ENCODE measurements at places on chromosomes 3 and 15.

DNA sequence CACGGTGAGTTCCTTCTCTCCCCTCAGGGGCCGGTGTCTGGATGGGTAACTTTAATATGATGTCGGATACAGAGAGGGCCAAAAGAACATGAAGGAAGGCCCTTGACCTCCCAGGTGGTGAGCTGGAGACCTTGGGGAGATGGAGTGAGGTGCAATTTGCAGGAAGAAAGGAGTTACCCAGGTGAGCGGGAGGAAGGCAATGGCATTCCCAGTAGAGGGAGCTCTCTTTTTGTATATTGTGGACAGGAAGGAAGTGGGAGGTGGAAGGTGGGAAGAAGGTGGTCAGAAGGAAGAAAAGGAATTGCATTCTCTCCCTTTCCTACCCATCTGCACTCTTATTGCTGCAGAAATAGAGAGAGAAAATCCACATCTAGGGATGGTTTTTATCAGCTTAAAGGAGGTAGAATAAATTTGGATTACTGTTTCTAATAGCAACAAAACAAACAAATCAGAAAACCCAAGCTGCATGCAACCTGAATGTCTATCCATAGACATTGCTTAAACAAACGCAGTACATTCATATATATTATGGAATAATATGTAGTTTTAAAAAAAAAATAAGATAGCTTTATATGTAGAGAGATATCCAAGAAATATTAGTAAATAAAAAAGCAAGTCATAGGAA, 169.0 kb upstream of the TSC22D2 start:
- DNase-seq: no peak

GRCh38 chr3:100169201-100169920, 55.1 kb upstream of the FILIP1L start:
- DNase-seq: no peak

DNA sequence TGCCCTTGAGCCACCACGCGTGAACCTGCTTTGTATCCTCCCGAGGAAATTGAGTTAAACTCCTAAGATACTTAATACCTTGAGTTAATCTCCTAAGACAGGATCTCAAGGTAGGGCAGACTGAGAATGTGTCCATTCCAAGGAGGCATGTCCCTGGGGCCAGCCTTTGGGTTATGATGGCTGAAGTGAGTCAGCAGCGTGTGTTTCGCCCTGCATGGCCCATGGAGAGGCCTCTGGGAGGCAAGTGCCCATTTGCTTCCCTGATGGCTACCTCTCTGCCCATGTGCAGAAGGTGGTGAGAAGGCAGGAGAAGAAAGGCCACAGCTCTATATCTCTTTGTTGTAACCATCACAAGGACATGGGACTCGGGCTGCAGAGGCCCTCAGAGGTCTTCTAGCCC, 36.7 kb upstream of the LIMD1 start:
- no peak for DNase-seq

DNA sequence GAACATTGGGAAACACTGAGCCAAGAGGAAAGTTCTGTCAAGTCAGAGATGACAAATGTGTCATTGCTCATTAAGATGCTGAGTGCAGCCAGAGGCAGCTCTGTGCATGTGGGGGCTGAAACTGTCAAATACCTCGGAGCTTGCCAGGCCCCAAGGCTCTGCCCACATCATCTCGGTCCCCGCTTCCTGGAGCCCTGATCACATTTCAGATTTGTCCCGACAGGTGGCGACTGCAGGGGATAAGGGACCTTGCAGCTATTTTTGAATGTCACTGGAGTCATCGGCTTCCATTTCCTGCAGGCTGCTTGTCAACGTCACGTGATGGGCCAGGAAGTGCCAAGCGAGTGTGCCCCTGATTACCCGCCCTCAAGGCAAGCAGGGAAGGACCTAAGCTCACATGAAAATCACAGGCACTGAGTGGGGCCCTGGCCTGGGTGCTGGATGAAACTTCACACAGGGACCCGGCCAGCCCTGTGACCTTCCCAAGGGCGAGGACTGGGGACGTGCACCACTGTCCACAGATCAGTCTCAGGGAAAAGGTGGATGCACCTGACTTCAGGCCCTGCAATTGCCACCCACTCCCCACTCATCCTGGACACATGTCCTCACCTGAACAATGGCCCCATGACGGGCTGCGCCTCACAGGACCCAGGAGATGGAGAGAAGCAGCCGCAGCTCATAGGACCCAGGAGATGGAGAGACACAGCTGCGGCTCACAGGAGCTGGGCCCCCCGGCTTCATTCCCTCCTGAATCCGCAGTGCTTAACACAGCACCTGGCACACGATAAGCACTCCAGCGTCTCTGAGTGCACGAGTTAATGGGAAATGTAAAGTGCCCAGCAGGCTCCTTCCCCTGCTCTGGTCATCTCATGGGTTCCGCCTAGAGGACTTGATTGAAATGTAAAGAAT, 73.4 kb downstream of the NUP210 start:
- DNase-seq: peak; percentile 55

DNA sequence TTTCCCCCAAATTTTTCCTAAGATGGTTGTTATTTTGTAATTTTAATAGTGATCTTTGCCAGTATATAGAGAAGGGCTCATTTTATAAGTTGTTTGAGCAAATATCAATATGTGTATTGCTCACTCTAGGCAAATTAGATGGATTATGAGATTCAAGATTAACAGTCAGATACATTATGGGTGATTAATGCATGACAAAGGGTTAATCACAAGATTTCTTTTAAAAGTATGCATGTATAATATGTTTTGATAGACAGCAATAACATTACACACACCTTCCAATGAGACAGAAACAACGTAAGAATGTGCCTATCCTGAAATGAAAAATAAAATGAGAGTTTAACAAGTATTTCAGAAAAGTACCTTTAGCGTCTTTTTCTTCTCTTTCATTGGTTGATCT, 547.6 kb upstream of the AGTR1 start:
- no peak for DNase-seq

GRCh38 chr15:64026591-64026990, 19.7 kb downstream of the DAPK2 start:
- DNase-seq: no peak

GRCh38 chr3:141250828-141251227, 19.2 kb downstream of the PXYLP1 start:
- no peak for DNase-seq

DNA sequence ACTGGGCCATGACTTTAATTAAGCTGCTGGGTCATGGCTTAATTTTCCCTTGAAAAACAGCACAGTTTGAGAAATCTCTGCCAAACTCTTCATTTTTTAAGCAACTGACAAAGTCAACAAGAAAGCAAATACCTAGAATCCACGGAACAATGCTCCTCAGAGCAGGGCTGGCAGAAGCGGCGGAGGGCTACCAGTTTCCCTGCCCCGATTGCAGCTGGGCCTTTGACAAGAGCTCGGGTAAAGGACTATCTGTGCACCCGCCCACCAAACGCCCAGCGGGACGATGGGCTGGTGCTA, 1.2 kb downstream of the GOLIM4 start:
- no peak for DNase-seq

DNA sequence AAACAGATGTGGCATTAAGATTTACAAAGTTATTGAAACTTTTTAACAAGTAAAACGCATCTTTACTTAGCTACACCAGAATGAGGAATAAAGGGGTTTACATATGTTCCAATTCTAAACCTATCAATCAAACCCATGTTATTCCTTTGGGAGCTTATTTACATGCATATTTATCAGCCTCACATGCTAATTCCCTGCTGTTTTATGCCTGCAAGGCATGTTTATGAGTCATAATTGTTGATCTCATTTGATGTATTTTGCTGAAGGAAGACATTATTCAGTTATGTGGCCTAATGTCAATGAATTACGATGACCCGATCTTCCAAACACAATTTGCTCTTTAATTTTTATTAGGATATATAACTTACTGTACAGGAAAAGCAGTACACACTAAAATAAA, 272.9 kb downstream of the TBC1D5 start:
- no peak for DNase-seq

- DNase-seq: no peak
Observed at GRCh38 chr3:69235882-69236281, 113.5 kb upstream of the LMOD3 start.

- DNase-seq: no peak
Observed at GRCh38 chr15:52303093-52303772, 7.6 kb upstream of the MYO5C start.

DNA sequence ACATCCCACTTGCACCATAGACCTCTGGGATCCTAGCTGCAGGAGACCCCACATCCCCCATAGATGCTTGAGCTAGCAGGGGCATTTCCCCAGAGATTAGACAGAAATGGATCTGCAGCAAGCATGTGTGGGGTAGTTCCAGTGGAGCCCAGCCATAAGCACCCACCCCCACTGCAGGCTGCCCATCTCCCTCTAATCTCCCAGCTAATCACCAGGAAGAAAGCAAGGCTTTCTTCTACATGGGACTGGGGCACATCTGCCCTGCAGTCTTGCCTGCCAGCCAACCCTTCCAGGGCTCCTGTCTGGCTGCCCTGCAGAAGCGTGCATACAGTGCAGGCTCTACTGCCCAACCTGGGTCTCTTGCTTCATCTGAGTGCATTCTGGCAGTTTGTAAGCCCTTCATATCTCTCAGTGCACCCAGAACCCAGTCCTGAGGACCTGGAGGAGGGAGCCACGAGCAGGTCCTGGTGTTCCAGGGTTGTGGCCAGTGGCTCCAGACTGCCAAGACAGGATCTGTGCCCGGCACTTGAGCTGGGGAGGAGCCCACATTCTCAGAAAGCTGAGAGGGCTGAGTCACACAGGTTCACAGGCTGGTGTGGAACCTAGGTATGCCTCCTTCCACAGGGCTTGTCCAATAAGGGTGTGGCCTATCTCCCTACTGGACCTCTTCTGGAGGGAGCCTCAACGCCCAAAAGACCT, 49.9 kb upstream of the IGSF11 start:
- DNase-seq: no peak

GRCh38 chr3:59388555-59389270, 338.9 kb upstream of the CFAP20DC start:
- DNase-seq: no peak

DNA sequence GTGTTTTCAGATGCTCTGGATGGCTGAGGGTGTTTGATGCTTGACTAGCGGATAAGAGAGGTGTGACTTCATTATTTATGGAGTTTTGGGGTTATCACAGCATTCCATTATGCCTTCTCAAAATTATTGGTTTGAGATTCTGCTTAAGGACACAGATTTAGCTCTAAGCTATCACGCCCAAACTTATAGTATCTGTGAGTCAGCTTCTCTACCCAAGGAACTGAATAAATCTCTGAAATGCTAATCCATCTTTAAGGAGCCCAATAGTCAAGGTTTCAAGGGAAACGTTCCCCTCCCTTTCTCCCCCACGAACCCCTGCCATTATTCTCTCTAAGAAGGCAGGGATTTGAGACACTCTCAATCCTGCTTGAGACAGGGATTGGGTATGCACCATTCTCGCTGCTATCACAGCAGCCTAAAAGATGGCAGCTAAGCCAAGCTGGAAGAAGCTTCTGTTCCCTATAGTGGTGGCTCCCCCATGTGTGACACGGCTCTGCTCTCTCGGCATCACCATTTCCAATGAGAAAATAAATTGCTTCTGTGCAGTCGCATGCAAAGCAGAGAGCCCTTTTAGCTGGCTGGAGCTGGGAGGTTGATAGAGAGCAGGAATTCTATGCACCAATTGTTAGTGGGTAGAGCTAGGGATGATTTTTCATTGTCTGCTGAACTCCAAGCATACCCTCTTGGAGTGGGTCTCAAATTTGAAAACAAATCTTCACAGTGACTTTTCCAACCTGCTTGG, 151.1 kb downstream of the IL20RB start:
- DNase-seq: no peak

DNA sequence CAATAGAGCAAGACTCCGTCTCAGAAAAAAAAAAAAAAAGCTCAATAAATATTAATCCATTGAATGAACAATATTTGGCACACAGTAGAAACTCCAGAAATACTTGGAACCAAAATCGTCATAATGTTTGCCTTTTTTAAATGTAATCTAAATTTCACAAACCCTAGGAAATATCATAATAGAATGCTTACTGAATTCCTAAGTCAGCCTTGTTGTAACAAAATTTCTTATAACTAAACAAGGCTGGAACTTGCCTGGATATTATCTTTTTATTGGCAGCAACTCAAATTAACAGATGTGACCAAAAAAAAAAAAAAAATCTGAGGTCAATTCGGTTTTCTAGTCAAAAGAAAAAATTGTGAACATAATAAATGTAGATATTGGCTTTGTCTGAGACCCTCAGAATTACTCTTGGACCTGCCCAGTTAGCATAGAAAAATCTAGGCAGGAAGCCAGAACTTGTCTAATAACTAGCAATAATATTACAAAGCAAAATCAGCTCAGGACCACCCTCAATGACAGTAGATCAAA, 33.3 kb downstream of the GABPB1 start:
- no peak for DNase-seq

DNA sequence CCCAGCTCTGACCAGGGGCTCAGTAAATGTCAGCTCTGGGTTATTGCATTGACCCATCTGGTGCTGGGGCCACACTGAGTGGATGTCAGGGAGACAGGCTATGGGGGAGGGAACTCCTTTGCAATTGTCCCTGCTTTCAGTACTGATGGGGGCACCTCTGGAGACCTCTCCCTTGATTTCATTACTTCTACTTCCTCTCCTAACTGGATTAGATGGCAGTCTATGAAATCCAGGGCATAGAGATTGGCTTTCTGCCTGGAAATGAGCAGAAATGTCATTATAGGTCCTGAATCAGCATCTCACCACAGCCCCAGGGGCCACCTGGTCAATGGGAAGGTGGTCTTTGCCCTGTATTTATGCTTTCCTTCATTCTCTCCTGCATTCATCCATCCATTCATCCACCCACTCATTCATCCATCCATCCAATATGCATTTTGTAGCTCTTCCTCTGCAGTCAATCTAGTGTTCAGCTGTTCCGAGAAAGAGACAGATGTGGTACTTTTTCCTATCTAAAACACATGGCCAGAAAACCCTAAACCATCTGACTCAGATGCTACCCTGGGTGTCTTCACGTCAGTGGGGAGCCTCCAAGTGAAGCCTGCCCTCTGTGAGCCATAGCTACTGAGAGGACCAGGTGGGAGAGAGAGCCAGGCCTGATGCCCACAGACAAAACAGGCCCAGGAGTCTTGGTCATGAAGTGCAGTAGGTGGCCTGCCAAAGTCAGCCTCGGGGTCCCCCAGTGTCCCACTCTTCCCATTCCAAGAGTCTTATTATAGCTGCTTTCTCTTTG, 57.1 kb downstream of the CCDC33 start:
- no peak for DNase-seq

- DNase-seq: no peak
Observed at GRCh38 chr3:145145461-145145860, 1015.5 kb downstream of the PLOD2 start.

DNA sequence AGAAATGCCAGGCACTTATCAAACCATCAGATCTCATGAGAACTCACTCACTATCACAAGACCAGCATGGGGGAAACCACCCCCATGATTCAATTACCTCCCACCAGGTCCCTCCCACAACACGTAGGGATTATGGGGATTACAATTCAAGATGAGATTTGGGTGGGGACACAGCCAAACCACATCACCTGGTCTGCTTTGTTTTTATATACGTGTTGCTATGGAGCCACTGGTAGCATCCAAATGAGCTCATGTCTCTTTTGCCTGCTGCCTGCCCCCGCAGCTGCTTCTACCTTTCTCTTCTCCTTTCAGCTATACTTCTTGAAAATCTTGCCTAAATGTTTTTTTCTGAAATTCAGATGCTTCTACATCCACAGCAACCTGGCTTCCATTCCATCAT, 26.8 kb upstream of the PCOLCE2 start:
- DNase-seq: no peak

GRCh38 chr3:160911411-160911810, 155.4 kb downstream of the PPM1L start:
- DNase-seq: no peak

Measured in activated CD4-positive, alpha-beta T cell treated with anti-CD3 and anti-CD28 coated beads for 1 hour (primary cell).